ENCODE measurements at places on chromosomes 5 and 9.

GRCh38 chr9:112755016-112755427 is 4.5 kb downstream of the SNX30 start:
- no peak for DNase-seq

DNA sequence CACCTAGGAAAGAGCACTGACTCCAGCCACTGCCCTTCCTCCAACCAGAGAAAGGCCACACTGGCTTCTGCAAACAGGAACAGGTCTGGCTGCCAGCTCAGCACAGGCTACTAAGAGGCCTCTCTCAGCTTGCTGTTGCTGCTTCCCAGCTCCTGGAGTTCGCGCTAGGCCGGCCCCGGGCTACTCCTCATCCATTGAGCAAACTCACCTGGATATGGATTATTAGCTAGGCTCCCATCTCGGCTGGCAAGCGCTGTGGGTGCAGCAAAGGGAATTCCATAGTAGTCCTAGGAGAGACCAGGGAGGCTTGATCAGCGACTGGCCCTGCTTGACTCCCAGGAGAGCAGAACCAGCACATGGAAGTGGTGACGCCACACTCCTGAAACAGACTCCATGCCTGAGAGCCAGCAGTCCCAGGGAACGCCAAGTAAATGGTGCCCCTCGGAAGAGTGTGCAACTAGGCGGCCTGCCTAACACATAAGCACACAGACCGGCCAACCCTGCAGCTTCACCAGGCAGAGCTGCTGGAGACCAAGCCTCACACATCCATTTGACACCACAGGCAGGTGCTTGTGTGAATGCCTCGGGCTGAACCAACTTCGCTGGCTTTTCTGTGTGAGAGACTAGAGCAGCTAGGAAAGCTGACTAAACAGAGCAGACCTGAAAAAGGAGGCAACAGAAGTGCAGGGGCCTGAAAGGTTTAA is 107.2 kb downstream of the UBE2R2 start:
- DNase-seq: no peak

DNA sequence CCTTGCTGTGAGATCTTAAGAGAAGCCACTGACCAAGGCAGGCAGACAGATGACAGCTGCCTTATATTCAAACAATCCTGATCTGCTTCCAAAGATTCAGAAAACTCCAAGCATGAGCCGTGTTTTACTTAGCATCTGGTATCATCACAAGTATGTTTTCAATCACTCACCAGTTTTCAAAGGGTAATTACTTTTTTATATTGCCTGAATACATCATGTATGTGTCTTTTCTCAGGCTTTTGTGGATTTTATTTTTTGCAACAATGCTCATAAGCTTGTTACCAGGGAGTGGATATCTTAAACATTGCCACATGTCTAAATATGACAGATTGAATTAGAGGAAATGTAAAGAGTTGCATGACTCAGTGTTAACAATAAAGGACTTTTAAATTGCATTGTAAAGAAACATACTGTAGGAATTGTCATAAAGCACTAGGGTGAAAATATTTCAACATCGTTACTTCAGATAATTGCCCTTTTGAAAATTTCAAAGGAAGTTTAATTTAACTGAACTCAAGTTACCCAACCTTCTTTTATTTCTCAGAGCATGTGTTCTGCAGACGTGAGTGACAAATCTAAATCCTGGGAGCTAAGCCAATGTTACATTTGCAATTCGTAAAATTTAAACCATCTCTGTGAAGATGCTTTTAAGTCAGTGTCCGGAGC is 326.1 kb downstream of the PLK2 start:
- no peak for DNase-seq

GRCh38 chr5:95864456-95864855 is 41.9 kb upstream of the GLRX start:
- DNase-seq: no peak

GRCh38 chr5:111493031-111493430 is 19.3 kb downstream of the STARD4 start:
- DNase-seq: no peak

DNA sequence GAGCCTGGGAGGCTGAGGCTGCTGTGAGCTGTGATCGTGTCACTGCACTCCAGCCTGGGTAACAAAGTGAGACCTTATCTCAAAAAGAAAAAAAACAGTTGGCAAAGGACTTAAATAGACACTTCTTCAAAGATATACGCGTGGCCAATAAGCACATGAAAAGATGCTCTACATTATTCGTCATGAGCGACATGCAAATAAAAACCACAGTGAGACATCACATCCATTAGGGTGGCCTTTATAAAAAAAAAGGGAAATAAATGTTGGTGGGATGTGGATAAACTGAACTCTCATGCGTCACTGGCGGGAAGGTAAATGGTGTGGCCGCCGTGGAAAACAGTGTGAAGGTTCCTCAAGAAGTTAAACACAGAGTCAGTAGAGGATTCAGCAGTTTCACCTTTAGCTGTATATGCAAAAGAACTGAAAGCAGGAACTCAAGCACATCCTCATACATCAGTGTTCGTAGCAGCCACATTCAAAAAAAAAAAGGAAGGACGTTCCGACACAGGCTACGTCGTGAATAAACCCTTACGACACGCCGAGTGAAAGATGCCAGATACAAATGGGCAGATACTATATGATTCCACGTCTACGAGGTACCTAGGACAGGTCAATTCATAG is 24.5 kb upstream of the NRARP start:
- no peak for DNase-seq

- no peak for DNase-seq
Observed at GRCh38 chr5:159741829-159742322, 174.4 kb upstream of the ADRA1B start.

DNA sequence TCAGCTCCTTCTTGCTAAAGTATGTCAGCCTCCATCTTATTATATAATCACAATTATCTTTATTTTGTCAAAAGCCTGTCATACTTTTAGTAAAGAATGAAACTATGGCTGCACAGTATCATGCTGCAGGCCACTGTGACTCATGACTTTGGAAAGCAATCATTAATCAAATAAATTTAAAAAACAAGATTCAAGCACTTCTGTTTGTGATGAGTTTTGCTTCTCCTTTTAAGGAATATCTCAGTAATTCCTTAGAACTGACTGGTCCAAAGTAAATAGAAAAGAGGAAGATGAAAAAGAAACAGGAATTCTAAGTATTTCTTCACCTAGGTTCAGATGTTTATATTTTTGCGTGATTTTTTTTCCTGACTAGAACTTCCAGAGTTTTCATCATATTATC is 83.1 kb downstream of the EDIL3 start:
- no peak for DNase-seq

GRCh38 chr9:35680331-35681105 is 6.8 kb downstream of the CA9 start:
- no peak for DNase-seq

- DNase-seq: no peak
Observed at GRCh38 chr5:172956936-172957335, 2.3 kb upstream of the RPL26L1 start.

GRCh38 chr5:69431424-69432303 is 16.7 kb downstream of the MARVELD2 start:
- no peak for DNase-seq

DNA sequence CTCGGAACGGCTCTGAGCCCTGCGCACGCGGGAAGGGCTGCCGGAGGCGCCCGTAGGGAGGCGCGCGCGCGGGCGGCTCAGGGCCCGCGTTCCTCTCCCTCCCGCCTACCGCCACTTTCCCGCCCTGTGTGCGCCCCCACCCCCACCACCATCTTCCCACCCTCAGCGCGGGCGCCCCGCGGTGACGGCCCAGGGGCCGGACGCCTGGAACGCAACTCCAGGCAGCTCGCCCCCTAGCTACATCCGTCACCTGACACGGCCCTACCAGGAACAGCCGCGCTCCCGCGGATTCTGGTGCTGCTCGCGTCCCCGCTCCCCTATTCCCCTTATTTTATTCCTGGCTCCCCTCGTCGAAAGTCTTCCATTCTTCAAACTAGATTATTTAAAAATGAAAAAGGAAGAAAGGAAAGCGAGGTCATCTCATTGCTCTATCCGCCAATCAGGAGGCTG is at the start of gene CDKN2B-AS1:
CDKN2B-AS1 (plus strand) TSS at position 236 of the 450 bp plus-strand sequence.
- DNase-seq: peak; percentile 55

DNA sequence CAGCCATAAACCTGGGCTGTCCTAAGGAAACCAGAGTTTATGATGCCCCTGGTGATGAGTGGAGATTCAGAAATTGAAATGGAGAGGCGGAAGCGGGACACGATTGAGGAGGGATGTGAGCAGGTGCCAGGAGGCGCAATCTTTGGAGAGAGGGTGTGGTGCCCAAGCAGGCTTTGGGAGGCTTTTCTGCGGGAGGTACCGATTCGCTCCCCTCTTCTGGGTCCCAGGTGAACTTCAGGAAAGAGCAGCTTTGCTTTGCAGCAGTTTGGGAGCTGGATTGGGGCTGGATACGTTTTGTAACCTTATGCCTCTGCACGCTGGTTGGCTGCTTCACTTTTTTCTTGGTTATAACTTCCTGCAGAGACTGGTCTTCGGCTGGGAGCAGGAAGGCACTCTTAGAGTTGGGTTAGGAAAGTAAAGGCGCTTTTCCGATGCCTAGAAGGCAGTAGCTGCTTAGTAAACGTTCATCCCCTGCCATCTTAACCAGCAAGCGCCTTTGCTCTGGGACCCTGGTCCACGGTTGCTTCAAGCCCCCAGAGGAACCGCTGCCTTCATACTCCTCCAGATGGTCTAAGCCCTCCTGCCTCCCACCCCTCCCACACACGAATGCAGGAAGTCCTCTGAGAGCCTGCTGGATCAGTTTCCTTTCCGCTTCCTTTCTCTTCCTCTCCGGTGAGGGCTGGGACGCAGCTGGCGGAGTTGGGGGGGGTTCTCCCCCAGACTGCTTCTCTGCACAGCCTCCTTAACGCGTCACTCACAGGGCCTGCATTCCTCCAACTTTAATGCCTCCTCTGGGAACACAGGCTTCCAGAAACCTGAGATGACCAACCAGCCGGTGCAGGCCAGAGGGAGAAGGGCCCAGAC is 15.2 kb upstream of the NEK6 start:
- peak; percentile 89 for DNase-seq

GRCh38 chr9:114694146-114694545 is 12.2 kb upstream of the TEX48 start:
- DNase-seq: no peak

GRCh38 chr9:6671416-6671815 is 25.9 kb upstream of the GLDC start:
- no peak for DNase-seq

- DNase-seq: no peak
Observed at GRCh38 chr5:150540615-150541396, 32.9 kb downstream of the NDST1 start.

- DNase-seq: no peak
Observed at GRCh38 chr9:121156263-121156731, 45.4 kb downstream of the RAB14 start.

GRCh38 chr9:110214090-110214489 is 6.1 kb upstream of the C9orf152 start:
- no peak for DNase-seq

DNA sequence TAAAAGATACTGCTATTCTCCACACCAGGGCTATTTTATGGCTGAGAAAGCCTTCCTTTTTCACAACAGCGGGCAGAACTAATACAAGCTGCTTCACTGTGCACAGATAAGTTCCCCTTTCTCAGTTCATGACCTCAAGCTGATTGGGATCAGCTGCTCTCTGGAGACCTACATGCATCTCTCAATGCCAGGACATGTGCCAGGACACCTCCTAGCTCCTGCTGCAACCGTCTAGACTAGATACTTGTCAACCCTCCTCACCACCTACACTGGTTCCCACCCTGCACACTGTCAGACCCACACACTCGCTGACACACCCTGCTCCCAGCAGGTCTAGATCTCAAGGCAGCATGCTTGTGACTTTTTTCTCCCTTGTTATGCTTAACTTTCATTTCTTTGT is 39.8 kb downstream of the STARD4 start:
- DNase-seq: no peak

GRCh38 chr9:38526591-38526990 is 93.8 kb downstream of the ANKRD18A start:
- DNase-seq: no peak

GRCh38 chr9:122904466-122904822 is 715 bp downstream of the RC3H2 start:
- DNase-seq: no peak

DNA sequence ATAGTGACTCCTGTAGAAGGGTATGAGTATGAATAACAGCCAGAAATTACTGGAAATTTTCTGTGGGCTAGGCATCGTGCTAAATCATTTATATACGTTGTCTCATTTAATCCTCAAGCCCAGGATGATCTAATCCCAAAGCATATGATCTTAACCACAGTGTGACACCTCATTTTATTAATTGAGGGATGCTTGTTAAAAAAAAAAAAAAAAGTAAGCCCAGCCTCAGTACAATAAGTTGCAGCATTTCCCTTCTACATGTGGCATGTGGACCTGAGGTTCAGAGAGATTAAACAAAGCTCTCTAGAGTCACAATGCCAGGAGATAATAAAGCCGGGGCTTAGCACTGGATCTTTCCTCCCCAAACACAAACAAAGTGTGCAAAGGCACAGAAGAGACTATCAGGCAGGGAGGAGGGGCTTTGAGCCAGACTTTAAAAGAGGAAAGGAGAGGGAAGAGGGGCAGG is 49.5 kb downstream of the KLF4 start:
- DNase-seq: no peak

DNA sequence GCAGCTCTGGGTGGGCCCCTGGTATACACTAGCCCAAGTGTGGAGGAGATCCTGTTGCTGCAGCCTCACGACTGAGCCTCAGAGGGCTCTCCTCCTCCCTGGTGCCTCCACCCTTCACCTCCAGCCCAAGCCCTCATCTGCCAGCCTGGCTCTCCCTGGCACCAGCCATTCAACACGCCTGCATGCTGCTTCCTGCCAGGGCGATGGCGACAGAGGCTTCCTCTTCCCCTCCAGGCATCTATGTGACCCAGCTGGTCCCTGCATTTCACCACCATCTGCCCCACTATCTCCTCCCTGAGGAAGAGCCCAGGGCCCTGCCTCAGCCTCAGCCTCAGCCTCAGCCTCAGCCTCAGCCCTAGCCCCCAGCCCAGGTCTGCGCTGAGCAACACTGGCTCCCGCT is 54.8 kb upstream of the ANGPTL2 start:
- no peak for DNase-seq

GRCh38 chr9:79255651-79256260 is 316.0 kb upstream of the TLE4 start:
- no peak for DNase-seq

GRCh38 chr9:78103971-78104433 is 72.4 kb upstream of the GNAQ start:
- DNase-seq: no peak

All from hindlimb muscle (tissue), 1 donor.